ENCODE measurements at places on chromosomes 7 and 10.

DNA sequence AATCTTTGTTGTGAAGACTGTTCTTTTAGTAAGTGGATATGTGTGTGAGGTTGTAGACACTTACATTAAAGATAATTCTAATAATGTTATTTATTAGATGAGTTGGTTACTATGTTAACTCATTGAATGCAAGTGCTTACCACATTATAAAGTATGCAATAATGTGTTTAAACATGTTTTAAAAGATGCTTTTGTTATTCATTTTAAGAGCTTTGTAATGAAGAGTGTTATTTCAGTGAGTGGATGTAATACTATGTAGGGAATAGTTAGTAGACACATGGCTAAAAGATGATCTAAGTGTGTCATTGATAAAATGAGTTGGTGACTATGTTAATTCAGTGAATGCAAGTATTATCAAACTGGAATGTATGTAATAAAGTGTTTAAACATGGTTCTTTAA, 70.0 kb upstream of the VOPP1 start:
- DNase-seq = no peak

DNA sequence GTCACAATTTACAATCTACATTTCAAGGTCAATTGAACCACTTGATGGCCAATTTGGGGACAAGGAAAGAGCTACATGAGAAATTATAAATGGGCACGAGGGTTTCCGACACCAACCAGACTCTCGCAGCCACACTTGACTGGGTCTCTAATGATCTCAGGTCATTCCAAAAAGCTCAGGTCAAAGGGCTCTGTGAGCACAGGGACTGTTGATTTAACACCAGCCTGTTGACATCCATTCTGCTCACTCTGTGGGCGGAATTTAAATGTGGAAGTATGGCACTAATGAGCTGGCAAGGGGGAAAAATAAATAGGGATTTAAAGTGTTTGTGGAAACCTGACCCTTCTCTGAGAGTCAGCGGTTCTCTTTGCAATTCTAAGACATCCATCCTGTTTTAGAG, 810.7 kb upstream of the AUTS2 start:
- DNase-seq = no peak

DNA sequence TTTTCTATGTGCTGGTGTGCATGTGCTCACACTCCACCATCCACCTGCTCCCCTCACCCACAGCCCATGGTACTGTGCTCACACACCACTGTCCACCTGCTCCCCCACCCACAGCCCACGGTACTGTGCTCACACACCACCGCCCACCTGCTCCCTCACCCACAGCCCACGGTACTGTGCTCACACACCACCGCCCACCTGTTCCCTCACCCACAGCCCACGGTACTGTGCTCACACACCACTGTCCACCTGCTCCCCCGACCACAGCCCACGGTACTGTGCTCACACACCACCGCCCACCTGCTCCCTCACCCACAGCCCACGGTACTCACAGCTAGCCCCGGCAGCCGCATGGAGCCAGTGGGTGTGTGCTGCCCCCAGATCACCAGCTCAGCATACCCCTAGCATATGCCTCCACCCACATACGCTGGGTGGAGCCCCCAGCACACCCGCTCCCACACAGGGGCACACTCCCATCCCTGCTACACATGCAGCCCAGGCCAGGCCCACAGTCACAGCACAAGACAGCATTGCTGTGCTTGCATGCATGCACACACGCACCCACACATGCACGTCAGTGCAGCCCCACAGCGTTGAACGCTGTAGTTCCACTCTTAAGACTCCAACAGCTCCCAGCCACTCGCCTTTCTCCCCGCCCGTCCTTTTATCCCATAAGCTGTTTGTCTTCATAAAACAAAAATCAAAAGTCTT, 62.0 kb downstream of the PAX2 start:
- DNase-seq = no peak

- DNase-seq = peak; percentile 2
Measured at GRCh38 chr7:36764929-36765328, 40.6 kb upstream of the AOAH start.

- peak; percentile 93 for DNase-seq
Measured at GRCh38 chr10:10794791-10795191, 222.9 kb upstream of the CELF2 start.

GRCh38 chr10:82625512-82626189, 750.7 kb downstream of the NRG3 start:
- DNase-seq = no peak

DNA sequence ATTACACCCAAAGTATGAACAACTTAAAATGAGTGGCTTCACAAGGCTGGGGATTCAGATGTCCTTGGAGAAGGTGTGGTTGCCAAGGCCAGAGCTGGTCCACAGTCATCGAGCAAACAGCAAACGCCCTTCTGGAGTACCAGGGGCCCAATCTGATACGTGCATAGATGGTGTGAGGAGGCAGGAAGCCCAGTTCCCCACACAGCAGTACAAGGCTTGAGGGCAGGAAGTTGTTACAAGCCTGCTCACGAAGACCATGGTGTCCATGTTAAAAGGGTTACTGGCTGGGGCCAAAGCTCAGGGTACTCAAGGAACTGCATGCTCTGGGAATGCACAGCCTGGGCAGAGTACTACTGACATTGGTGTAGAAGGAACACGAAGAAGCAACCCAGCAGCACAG, 4.6 kb upstream of the ANKRD26 start:
- no peak for DNase-seq

DNA sequence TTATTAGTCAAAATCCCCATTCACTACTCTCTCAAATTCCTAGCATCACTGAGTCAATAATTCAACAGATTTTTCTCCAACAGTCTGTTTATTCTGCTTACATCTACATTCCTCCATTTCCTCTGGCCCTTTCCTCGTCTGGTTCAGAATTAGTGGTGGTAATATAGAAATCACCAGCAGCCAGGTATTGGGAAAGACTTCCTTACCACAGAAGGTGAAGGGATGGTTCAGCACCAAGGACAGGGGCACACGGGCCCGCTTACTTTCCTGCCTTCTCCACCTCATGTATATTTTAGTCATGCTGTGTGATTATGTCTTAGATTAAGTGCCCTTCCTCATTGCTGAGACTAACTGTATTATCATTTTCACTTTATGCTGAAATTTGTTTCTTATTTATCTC, 70.4 kb upstream of the APBB1IP start:
- DNase-seq = peak; percentile 2

GRCh38 chr7:672891-673290, 53.6 kb upstream of the DNAAF5 start:
- DNase-seq = peak; percentile 16

GRCh38 chr7:43433639-43434038, 149.3 kb upstream of the STK17A start:
- no peak for DNase-seq

DNA sequence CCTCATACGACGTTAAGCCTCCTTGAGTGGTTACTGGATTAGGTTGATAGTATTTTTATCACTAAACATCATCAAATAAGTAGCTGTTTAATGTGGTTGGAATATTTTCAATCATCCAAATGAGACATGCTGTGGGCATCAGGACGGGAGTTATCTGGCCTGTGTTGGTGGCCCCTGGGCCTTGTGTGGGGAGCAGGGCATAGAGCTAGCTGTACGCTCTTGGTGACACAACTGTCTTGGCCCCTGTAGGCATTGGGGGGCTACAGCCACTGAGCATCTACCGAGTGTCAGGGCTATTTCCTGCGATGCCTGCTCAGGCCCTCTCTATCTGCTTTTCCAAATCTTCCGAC, 28.3 kb downstream of the BAG3 start:
- no peak for DNase-seq

GRCh38 chr7:71332207-71332606, 200.3 kb downstream of the GALNT17 start:
- no peak for DNase-seq

DNA sequence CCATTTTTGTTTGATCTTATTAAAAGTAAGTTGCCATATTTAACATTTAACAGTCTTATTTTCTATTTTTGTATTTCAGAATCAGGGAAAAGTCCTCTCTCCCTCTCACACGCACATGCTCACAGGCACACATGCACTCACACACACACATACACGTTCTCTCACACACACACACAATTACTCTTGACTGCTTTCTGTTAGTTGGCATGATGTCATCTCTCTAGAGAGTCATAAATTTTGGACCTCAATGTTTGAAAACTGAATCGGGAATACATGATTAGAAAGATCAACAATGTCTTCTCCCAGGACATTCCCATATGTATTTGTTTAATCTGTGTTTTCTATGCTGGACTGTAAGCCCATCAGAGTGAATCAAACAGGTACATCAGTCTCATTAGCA, 165.7 kb upstream of the AHR start:
- DNase-seq = peak; percentile 49

DNA sequence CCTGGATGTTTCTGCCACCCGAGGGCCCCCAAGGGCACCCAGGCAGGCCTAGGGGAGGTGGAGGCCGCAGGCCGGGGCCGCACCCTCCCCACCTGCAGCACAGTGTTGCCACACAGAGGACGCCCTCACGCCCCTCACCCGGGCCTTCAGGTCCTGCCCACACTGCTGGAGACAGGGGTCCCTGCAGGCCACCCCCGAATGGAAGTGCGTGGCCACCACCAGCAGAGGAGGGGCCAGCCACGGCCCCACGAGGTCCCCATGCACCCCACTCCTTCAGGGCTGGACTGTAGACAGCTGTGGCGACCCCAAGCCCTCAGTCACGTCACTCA, 35.4 kb downstream of the ADAP1 start:
- DNase-seq = no peak

GRCh38 chr7:114086914-114087652, 168.3 kb upstream of the PPP1R3A start:
- peak; percentile 21 for DNase-seq

DNA sequence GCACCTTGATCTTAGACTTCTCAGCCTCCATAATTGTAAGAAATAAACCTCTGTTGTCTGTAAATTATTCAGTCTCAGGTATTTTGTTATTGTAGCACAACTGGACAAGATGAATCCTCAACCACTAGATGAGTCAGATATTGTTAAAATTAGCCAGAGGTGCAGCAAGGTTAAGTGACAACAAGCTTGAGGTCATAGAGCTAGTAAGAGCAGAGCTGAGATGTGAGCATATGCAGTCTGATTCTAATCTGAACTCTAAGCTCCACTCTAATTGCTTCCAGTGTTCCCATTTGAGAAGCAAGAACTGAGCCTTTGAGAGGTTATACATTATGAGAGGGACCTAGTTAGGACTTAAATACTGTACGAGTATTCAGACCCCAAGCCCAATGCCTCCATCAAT, 93.1 kb downstream of the FZD1 start:
- no peak for DNase-seq

DNA sequence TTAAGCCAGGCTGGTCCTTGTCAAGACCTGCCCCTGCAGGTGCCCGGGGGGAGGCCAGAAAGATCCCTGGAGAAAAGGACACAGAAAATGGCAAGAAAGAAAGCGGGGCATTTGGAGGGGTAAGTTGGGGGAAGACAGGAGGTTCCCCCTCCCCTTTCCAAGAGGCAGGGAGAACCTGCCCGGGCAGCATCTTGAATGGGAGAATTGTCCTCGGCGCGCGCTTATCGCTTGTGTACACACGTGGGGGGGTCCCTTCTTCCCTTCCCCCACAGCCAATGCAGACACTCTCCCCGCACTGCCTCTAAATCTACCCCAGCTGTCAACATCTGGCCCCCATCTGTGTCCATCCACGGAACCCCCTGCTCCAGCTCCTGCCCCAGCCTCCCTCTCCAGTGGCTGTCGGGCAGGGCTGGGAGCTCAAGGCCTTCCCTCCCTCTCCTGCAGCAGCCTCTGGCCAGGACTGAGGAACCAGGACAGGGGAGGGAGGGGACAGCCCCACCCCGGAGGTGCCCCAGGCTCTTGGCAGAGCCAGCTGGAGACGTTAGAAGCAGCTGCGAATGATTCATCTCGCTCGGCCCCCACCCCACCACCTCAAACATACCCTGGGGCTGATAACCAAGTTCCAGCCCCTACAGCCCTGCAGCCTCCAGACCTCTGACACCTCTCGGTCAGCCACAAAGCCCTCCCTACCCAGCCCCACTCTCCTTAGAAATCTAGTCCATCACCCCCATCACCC, 25.3 kb downstream of the EPHB4 start:
- DNase-seq = peak; percentile 81
